Activated T-helper 2 cell treated with anti-CD3 and anti-CD28 coated beads, Interferon-gamma antibody, Interleukin-2, Interleukin-4, amounts not matched to agents 10 μg/mL and 5 μg/mL and 100 μg/mL, durations not matched to agents 14 hours and 24 hours and 36 hours (primary cell): ENCODE measurements at places on chromosomes 1 and 21. TPM values are rescaled to one million over a fixed set of nuclear protein-coding genes. Genes with fewer than 3 reads are reported as not detected.

Gene SYNJ1
- total RNA-seq, result 11.8 and 16.5 TPM in 2 replicates

DNA sequence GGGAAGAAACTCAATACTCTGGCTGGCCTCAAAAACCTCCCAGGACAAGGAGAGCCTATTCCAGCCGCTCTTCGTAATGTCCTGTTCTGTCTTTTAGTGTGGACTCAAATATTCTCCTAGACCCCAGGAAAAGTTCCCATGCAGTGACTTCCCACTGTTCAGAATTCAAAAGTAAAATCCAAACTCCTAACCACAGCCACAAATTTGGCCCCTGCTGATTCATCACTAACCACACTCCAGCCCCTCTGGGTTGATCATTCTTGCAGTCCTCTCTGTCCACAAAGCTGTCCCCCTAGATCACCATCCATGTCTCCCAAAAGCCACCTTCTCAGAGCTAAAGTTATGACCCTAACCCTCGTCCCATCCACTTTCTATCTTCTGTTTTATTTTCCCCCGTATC, 5.1 kb downstream of the CTNNBIP1 start:
- no peak for DNase-seq

GRCh38 chr1:248847181-248847955, 9.3 kb downstream of the ZNF672 start:
- DNase-seq, result no peak

Gene BRDT
- total RNA-seq, result not detected in 2 replicates

Gene KIF21B
- total RNA-seq, result 50.4 and 53.2 TPM in 2 replicates

DNA sequence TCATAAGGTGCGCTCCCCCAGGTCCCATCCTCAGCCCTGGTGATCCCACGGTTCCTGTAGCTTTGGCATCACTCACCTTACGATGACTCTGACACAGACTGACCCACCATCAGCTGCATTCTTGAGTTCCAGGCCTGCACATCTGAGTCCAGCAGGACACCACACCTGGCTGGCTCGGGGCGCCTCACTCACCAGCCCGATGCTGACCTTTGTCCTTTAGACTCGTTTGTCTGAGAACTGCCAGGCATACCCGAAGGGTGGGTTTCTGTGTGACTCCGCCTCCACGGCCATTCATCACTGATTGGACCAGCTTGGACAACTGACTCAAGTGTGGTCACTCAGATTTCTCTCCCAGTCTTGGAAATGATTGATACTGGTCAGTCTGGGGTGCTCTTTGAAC, 129.4 kb upstream of the CSF3R start:
- DNase-seq, result no peak

DNA sequence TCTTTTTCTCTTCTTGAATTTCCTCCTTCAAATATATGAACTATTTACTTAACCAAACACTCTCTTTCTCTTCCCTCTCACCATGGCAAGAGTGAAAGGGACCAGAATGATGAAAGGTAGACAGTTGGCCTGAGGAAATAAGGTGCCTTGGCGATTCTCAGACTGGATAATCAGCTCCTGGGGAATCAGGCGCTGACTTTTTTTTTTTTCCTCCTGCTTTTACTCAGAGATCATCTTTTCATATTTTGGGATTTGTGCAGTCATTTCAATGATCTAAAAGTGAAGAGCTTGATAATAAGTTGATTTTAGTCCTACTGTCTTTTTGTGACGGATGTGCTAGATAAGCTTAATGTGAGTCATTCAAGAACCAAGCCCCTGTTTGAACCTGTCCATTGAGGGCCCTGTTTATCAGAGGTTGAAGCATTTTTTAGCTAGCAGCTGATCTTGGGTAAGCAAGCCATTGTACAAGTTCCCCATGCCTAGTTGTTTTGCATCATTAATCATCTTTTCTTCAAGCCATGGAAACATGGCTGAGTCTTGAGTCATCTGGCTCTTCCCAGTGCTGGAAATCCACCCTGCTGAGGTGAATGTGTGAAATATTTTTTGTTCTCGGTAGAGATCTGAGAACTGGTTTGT, 40.8 kb downstream of the ITSN1 start:
- DNase-seq, result no peak

DNA sequence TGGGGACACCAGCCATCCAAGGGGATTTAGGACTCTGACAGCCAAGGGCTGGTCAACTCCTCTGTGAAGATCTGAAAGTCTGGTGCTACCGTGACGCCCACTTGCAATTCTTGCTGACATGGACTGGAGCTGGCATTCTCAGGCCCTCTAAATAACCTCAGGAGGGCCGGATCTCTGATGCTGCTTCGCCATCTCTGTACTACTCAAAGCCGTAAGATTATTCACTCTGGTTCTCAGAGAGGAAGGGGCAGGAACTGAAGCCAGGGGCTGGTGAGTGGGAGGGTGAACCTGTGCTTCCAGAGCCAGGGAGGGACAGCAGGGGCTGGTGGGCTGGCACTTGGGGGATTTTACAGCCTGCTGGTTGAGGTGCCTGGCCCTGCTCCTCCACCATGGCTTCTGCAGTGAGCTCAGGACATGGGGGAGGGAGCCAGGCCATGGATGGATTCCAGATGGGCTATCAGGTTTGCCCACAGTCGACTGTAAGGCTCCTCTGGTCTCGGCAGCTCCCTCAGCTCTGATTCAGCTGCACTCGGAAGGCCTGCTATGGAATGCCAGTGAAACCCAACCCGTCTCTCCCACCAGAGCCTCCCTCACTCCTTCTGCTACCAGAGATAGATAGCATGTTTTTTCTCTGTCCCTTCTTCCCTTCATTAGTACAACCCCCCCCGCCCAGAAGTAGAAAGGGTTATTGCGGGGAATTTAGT, 84.5 kb downstream of the PLXNA2 start:
- DNase-seq, result no peak

DNA sequence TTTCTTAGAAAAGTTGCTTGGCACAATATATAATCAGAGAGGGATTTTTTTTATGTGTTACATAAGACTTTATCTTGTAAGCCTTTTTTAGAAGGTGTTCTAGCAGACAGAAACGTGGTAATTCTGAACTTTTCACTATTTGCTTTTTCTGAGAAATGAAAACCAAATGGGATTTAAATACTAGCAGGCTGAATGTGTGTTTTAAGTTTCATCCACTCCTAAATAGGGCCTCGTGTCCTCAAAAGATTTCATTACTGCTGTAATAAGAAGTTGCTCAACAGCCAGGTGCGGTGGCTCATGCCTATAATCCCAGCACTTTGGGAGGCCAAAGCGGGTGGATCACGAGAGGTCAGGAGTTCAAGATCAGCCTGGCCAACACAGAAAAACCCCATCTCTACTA, 44.7 kb upstream of the FMO2 start:
- no peak for DNase-seq

GRCh38 chr1:98264727-98265126, 343.9 kb upstream of the DPYD start:
- DNase-seq, result no peak

Gene JAM2
- total RNA-seq, result 0.28 and 0.64 TPM in 2 replicates

DNA sequence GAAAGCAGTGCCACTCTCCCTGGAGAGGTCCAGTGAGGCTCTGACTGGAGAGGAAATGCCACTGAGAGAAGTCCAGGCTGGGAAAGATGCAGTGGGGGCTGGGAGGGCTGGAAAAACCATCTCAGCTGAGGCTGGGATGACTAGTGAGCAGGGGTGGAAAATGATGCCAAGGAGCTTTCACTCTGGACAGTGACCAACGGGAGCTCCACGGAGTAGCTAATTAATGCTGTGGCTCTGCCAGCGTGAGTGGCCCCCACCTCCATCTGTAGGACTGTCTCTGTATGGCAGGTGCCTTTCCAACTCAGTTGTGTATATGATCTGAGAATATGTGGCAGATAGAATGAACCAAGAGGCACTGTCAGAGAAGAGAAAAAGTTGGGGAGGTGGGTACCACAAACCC, 86.7 kb downstream of the DDX20 start:
- DNase-seq, result no peak

GRCh38 chr1:63671514-63671913, 78.3 kb downstream of the PGM1 start:
- no peak for DNase-seq

DNA sequence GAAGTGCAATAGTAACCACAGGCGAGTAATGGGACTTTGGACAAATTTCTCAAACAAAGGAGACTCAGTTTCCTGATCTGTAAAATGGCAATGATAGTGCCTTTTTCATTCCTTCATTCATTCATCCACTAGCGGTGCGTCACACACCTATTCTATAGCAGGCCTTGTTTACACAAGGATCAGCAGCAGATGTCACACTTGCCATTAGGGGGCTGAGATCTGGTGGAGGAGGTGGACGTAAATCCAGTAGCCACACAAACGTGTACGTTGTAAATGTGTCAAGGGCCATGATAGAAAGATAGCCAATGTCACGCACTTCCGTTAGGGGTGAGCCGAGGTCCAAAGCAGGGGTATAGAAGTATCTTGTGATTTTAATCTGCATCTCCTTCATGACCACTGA, 34.2 kb downstream of the SERINC2 start:
- no peak for DNase-seq

Gene GSTM5
- total RNA-seq, result 0.09 and 0.46 TPM in 2 replicates

GRCh38 chr1:178019622-178020021, 49.8 kb upstream of the SEC16B start:
- DNase-seq, result no peak

DNA sequence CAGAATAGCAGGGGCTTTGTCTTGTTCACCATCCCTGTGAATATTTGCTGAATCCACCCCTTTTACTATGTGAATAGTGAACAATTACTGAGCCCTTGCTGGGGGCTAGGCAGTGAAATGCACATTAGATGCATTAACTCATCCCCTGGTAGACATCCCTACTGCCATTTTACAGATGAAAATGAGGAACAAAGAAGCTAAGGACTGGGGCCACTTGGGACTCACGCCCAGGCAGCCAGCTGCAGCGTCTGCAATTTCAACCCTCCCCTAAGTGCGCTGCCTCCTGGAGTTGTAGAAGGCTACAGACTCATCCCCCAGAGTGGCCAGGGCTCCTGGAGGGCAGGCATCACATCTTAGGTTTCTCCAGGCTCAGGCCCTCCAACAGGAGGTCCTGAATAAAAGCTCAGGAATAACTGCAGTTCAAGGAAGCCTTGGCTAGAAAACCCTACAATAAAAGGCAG, 31.6 kb downstream of the CAPZB start:
- no peak for DNase-seq

GRCh38 chr21:43318841-43319781, 107.8 kb downstream of the SIK1 start:
- DNase-seq, result no peak

- no peak for DNase-seq
Measured at GRCh38 chr1:177817937-177818875, 151.7 kb downstream of the SEC16B start.

Gene AMY1A
- total RNA-seq, result not detected in 2 replicates

- DNase-seq, result no peak
Measured at GRCh38 chr1:6110326-6110725, 64.6 kb downstream of the KCNAB2 start.

- DNase-seq, result peak; percentile 34
Measured at GRCh38 chr1:93346421-93346993, 800 bp downstream of the DR1 start.

- no peak for DNase-seq
Measured at GRCh38 chr1:156412653-156413321, 43.8 kb downstream of the RHBG start.

DNA sequence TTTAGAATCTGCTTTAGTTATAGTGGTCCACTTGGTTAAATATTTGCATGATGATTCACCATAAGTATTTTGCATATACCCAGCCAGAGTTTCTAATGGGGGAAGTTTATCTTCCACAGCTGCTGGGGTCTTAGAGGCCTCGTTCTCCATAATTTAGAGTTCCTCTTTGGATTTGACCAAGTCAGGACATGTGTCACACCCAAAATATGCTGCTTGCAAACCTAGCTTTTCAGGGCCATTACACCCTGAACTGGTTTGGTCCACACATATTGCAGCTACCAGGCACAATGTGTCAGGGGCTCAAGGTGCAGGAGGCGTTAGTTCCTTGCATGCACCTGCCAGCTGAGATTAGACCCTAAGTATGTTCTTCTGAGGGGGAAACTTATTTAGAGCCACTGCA, 17.1 kb upstream of the FMO4 start:
- DNase-seq, result no peak

GRCh38 chr1:221206076-221206475, 326.8 kb downstream of the HLX start:
- DNase-seq, result no peak

DNA sequence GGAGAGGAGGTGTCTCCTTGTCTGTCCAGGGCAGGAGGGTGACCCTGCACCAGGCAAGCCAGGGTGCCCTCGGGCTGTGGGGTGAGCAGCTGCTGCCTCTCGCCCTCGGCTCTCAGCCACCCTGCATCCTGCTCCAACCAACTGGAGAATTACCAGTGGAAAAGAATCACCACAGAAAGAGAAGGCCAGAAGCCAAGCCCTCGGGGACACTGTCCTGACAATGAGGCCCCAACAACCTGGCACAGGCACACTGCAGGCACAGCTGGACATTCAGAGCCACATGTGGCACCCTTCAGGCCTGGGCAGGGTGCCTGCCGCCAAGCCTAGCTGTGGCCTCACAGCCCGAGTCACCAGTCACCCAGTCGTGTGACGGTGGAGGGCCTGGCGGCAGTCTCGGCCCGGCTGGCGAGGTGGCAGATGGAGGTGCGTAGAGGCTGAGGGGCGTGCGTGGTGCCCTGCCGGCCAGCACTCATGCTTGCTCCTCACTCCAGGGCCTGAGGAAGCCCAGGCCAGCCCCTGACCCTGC, 12.0 kb downstream of the MEGF6 start:
- no peak for DNase-seq

Gene ATP1A1
- total RNA-seq, result 196 and 200 TPM in 2 replicates

- DNase-seq, result no peak
Measured at GRCh38 chr1:33443705-33444180, 12.8 kb upstream of the PHC2 start.

GRCh38 chr1:85494904-85495266, 29.9 kb upstream of the DDAH1 start:
- DNase-seq, result no peak

DNA sequence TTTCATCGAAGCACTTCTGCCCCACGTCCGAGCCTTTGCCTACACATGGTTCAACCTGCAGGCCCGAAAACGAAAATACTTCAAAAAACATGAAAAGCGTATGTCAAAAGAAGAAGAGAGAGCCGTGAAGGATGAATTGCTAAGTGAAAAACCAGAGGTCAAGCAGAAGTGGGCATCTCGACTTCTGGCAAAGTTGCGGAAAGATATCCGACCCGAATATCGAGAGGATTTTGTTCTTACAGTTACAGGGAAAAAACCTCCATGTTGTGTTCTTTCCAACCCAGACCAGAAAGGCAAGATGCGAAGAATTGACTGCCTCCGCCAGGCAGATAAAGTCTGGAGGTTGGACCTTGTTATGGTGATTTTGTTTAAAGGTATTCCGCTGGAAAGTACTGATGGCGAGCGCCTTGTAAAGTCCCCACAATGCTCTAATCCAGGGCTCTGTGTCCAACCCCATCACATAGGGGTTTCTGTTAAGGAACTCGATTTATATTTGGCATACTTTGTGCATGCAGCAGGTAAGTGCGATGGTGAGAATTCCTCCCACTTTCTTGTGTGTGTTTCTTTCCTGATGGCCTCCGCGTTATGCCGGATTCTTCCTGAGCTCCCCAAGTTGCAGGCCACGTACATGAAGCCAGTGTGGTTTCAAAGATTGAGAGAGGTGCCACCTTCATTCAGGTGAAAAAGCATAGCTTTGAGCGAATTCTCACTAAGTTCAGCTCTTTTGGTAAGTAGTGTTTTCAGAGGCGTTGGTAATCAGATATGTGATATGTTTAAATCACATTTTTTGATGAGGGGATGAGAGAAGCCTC, 6.0 kb downstream of the NFIA start:
- no peak for DNase-seq

Gene FCGR3A
- not detected in 2 replicates for total RNA-seq

Gene KCNH1
- total RNA-seq, result not detected in 2 replicates

Gene RIMS3
- 2.5 and 2.9 TPM in 2 replicates for total RNA-seq

Gene WNT4
- not detected in 2 replicates for total RNA-seq
